ENCODE measurements at places on chromosomes 2 and 18.

GRCh38 chr2:107633580-107634147 is 193.0 kb upstream of the RGPD4 start:
- no peak for DNase-seq

DNA sequence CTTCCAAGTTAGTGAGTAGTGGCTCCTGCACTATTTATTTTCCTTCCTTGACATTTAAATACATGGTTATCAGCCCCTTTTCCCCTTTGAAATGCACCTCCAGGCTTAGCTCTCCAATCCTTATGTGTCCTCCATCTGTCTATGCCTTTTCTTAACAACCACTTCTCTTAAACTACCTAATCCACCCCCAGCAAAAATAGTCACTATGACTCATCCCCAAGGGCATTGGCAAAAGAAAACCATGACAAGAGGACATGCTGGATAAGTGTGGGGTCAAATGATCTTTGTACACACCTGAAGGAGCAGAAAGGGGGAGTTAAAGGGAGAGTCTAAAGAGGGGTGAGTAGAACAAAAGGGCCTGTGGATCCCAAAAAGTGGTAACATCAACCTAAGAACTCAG is 127.2 kb downstream of the ANKRD44 start:
- no peak for DNase-seq

DNA sequence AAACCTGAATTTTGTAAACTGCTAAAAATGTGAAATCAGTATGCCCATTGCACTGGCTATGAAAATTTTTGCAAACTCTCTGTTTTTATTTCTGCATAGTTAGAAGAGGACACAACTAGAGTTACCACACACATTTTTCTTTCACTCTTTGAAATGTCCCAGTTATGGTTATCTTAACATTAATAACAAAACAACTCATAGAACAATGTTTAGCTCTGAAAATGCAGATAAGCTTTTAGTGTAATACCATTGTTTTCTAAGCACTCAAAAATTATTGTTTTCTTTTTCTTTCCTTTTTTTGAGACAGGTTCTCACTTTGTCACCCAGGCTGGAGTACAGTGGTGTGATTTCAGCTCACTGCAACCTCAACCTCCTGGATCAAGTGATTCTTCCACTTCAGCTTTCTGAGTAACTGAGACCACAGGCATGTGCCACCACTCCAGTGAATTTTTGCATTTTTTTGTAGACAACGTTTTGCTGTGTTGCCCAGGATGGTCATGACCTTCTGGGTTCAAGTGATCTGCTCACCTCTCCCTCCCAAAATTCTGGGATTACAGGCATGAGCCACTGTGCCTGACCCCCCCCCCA is 1204.5 kb upstream of the ZEB2 start:
- DNase-seq, result no peak

DNA sequence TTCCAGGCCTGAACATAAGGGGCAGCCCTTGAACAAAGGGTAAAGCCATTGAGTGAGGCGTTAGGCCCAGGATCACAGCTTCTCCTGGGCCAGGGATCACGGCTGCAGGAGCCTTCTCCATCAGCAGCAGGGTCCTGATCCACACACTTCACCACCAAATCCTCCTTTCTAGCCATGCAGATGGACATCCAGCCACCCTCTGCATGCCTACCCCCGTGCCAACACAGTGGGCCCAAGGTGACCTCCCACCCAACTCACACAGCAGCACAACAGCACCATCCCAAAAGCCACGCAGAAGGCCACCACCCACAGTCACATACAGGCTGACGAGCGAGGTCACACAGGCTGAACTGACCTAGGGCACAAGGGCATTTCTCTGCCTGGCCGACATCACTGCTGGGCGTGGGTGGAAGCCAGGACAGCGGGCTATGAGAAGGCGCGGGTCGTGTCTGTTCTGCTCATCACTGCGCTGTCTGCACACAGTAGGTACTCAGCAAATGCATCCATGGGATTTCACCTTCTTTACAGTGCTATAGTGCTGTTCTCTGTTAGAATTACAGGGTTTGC is 31.2 kb downstream of the TFCP2L1 start:
- DNase-seq, result no peak

- no peak for DNase-seq
These were observed 864.2 kb downstream of the SLC4A3 start for GRCh38 chr2:220491670-220492069.

DNA sequence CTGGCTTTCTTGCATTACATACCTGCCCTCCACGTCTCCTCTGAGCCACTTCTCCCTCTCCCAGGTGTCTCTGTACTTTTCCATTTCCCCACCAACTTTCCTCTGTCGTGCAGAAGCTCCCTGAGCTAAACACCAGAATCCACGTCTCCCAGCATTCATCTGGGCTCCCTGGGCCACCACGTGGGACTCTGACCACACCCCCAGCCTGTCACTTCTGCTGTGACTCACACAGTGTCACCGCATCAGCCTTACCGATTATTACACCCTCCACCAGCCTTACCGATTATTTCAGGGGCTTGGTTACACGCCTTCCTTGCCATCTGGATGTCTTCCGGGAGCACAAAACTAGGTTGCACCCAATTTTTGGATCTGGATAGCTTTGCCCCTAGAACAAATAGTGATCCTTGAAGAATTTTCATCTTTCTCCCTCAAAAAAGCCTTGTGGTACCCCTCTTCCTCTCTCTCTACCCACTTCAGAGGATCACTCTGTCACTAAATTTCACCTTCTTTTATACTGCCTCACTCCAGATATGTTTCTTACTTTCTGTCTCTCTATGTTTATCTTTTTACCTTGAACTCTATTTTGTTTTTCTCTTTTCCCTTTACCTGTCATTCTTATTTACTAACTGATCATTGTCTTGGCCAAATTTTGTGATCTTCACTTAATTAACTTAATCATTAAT is 136.9 kb upstream of the CAB39 start:
- DNase-seq, result peak; percentile 44

DNA sequence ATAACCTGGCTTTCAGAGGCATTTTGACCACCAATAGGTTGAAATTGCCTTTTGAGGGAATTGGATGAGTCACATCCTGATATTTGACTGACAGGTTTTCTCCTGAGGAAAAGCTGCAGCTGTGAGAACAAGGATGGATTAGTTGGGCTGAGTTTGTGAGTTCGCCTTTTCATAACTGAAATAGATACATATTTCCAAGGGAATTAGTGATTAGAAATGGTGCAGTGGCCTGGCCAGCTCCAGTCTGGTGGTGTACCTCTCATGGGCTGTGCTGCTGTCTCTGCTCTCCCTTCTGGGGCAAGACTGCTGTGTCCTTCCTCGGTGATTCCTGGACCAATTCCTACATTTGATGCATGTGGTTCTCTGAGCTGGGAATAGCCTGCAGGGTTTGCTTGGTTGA is 341.3 kb downstream of the TSN start:
- no peak for DNase-seq

DNA sequence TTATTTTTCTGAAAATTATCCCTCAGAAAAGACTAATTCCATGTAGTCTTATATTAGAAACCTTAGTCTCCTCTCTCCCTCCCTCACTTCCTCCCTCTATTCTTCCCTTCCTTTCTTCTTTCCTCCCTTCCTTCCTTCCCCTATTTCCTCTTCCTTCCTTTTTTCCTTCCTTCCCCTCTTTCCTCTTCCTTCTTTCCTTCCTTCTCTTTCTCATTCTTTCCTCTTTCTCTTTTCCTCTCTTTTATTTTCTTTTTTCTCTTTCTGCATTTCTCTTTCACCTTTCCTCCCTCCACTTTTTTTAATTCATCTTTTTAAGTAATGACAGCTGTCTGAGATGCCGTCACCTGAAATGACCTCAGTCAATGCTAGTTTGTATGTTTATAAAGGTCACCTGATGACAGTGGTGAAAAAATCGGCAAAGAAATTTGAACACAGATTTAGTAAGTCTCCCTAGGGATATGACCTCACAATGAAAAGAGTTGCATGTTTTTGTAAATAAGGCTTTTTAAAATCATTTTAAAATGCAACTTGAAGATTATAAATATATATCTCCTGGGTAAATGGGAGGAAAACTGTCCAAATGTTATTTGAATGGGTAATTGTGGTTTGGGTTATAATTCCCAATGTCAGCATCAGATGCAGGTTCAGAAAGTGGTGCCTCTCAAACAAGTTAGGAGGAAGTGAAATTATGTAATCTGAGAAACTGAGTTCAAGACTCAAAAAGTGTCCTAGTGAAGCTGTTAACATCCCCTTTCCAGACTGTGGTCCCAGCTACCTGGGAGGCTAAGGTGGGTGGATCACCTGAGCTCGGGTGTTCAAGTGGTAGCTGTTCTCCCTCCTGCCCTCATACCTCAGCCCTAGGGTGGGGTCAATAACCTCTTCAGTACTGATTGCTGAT is 90.3 kb upstream of the ST3GAL5 start:
- DNase-seq, result no peak

DNA sequence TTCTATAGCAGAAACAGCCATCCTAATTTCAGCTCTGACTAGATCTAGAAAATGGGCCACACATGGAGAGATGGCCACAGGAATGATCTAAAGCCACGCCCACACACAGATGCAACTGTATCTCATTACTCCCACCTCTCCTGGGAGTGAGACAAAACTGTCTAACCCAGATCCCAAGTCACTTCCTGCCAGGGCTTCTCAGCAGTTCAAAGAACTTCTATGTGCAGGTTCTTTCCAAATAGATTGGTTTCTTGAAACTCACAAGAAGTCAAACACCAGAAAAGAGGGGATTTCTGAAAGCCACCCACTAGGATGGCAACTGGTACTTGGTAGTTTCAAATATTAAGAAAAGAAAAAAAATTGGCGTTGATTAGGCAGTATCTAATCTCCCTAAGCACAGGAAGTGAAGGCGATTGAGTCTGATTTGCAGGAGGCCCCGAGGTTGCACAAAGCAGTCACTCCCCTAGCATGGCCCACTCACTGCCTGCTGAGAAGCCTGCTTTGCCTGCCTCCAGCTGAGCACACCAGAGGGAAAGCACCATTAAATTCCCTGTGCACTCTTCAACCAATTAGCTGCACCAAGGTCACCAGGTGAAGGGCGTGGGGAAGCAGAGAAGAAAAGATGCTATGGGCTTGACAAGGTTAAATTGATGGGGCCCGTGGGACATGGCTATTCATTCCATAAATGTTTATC is 51.1 kb downstream of the PAPOLG start:
- peak; percentile 70 for DNase-seq

GRCh38 chr2:88658326-88658725 is 31.1 kb upstream of the EIF2AK3 start:
- DNase-seq, result no peak

GRCh38 chr2:96547731-96548171 is 11.2 kb downstream of the ARID5A start:
- DNase-seq, result no peak

- no peak for DNase-seq
These were observed 537.6 kb upstream of the CDH2 start for GRCh38 chr18:28714498-28714897.

- no peak for DNase-seq
These were observed 359.9 kb downstream of the ARHGAP15 start for GRCh38 chr2:143489145-143489544.

- DNase-seq, result no peak
These were observed 182.5 kb upstream of the HS6ST1 start for GRCh38 chr2:128501006-128501690.

DNA sequence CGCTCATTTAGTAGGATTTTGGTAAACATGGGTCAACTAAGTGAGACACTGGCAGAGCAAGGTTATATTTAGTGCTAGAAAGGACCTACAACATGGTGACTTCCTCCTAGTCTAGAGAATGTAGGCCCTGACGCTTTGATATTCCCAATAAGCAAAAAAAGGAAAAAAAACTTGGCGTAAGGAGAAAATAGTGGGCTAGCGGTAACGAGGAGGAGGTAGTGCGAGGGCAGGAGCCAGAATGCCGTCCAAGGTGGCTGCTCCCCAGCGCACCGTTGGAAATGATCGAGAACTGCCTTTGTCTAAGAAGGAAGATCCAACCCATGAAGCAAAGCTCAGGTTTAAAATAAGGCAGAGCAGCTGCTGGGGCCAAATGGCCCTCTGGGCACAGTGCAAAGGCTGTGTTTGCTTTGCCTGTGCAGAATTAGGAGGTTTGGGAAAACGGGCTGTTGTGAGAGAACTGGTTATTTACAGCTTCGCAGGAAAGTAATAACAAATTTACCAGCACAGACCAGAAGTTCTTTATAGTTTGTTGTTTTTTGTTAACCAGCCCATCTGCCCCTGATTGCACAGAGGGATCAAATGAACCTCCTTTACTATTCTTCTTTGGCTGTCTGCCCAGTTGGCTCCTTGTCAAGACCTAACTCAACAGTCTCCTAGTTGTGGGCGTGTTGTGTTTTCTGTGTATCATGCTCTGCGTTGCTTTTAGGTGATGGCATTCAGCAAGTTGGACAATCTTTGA is 86.6 kb downstream of the ITGB1BP1 start:
- no peak for DNase-seq

DNA sequence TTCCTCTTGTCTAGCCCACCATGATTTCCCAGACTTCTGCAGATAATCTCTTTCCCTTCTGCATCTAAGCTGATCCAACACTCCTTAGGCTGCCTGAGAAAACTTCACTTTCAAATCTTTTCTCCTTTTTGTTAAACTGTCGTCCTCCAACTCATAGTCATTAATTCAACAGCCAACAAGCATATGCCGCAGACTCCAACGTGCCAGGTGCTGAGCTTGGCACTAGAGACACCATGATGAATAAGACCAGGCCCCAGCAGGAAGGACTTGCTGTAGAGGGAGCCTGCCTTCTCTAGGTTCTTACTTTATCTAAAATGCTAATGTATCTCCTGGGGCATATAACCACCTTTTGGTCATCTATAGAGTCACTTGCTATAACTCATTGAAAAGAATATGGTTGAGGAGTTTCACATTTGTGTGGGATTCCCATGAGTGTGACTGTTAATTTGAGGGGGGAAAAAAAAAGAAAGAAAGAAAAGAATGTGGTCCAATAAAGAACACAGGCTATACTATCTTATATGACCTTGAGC is 51.0 kb downstream of the ANKRD44 start:
- no peak for DNase-seq

- no peak for DNase-seq
These were observed 76.1 kb downstream of the SEPTIN10 start for GRCh38 chr2:109537565-109538222.

- no peak for DNase-seq
These were observed 97.4 kb upstream of the UPP2 start for GRCh38 chr2:158004126-158004764.

DNA sequence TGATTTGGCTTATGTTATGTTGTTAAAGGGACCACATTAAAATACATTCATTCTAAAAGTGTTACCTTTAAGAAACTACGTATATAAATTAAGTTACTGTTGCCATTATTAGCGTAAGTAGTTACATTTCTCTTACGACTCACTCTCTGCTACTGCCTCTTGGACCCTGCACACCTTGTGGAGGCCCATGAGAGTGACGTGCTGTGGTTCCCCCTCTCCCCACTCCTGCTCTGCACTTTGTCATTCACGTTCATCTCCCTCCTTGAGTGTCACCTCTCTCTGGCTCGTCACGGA is 830 bp upstream of the MERTK start:
- DNase-seq, result no peak

GRCh38 chr18:54531402-54532065 is 59.5 kb upstream of the DYNAP start:
- DNase-seq, result no peak
